H54 (cell line): ENCODE measurements at places on chromosomes 3 and 15.

DNA sequence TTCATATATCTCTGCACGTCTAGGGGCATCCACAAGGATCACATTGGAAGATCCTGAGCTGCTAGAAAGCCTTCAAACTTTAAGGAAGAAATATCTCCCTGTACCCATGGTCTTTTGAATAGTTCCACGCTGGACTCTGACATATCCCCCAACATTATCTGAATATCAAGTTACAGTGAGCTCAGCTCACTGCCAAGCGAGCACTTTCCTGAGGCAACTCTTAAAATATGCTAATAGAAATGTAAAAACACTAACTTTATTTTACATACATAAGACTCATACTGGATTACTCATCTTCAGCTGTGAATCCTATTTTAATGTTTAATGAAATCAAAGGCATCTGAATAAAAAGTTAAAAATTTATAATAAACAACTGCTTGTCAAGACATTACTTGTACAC is 420.2 kb upstream of the CCDC54 start:
- no peak for DNase-seq

- DNase-seq = no peak
These were observed 406.8 kb downstream of the SHQ1 start for GRCh38 chr3:72441284-72441994.

GRCh38 chr3:72032441-72033135 is 247.6 kb upstream of the PROK2 start:
- DNase-seq = no peak

DNA sequence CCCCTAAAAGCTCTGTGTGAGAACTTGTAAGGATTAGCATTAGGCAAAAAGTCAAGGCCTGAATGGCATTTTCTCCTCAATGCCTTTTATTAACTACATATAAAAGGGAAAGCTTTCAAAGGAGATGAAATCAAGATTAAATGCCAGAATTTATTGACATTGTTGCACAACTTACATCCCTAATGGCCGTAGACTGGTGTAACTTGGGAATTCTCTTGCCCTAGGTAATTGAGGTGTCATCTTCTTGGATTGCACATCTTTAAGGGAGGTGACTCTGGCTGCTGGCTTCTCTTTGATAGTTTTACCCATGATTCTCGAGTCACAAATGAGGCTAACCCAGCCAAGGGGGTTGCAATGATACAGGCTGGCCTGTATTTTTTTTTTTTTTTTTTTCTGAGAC is 249.1 kb downstream of the TBL1XR1 start:
- DNase-seq = no peak

- no peak for DNase-seq
These were observed 8.8 kb downstream of the ANKUB1 start for GRCh38 chr3:149783576-149783975.

GRCh38 chr3:136595913-136596697 is 156.1 kb downstream of the STAG1 start:
- DNase-seq = no peak

GRCh38 chr3:126389112-126389793 is 5.5 kb upstream of the CFAP100 start:
- peak; percentile 32 for DNase-seq

DNA sequence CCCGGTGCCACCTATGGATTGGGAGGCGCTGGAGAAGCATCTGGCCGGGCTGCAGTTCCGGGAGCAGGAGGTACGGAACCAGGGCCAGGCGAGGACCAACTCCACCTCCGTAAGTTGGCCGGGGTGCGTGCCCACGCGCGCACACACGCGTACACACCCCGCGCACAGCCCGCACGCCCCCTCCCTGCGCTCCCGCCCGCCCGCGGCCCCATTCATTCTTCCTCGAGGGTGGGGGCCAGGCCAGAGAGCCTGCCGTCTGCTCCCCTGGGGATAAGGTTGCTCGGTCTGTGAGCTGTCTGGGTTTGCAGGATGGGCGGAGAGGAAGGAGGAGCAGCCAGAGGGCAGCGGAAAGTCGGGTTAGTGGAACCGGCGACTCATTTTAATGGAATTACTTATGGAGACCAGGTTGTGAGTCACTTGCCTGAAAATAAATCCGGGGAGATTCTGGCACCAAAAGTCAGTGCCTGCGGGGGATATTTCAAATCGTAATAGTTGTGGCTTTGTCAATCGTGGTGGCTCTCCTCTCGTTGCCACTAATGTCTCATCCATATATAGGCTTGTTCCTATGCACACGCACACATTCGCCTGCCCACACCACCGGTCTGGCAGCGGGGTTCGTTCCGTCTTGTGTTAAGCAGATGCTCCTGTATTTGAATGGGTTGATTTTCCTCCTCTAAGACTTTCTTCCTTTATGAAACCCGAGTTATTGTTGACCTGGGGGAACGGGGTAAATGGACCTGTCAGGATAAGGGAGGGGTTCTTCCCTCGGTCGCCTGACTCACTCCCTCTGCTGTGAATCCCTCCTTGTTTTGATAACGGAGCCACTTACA is 223.4 kb upstream of the IL12A start:
- DNase-seq = peak; percentile 87

DNA sequence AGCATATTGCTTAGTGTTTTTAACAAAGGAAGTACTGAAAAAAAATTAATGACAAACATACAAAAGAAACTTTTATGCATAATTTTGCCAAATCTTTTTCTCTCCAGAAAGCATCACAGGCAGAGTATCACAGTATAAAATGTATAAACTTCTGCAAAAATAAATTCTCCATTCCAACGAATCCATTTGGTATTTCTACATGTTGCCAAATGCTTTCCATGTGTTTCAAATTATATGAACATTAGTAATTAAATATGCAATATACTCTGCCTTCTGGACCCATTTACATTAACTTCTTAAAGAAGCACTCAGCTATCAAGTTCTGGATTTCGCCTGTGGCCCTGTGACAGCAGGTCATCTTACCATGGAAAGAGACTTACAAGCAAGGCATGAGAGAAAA is 189.1 kb upstream of the ALCAM start:
- DNase-seq = no peak

- DNase-seq = no peak
These were observed 63.5 kb upstream of the SLITRK3 start for GRCh38 chr3:165259541-165260193.

GRCh38 chr3:30804984-30805383 is 89.5 kb downstream of the GADL1 start:
- DNase-seq = no peak

GRCh38 chr3:197283045-197283444 is 15.4 kb downstream of the DLG1 start:
- no peak for DNase-seq

DNA sequence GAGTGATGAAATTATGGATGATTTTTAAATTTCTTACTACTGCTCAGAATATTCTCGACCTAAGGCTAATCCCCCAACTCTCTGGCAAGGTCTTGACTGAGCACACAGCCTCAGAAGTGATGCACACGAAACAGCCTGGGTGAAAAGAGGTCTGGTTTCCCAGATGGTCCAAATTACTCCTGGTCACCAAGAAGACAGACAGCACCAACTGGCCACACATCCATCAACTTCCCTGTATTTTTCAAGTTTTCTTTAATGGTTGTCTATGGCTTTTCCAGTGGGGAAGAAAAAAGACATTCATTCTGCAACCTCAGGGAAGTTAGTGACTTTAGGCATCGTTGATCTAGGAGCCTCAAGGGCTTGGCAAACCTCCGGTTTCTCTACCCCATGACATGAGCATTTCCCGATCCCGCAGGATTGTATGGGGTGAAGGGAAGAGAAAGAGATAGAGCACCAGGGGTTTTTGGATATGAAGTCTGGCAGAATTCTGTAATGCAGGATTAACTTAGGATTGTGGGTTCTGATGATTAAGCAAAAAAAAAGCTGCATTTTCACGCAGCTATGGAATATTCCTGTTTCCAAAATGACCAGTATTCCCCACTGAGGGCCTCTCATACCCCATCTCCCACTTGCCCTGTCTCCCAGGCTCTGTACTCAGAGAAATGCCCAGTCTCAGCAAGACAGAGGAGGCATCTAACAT is 62.2 kb downstream of the UMPS start:
- DNase-seq = no peak

DNA sequence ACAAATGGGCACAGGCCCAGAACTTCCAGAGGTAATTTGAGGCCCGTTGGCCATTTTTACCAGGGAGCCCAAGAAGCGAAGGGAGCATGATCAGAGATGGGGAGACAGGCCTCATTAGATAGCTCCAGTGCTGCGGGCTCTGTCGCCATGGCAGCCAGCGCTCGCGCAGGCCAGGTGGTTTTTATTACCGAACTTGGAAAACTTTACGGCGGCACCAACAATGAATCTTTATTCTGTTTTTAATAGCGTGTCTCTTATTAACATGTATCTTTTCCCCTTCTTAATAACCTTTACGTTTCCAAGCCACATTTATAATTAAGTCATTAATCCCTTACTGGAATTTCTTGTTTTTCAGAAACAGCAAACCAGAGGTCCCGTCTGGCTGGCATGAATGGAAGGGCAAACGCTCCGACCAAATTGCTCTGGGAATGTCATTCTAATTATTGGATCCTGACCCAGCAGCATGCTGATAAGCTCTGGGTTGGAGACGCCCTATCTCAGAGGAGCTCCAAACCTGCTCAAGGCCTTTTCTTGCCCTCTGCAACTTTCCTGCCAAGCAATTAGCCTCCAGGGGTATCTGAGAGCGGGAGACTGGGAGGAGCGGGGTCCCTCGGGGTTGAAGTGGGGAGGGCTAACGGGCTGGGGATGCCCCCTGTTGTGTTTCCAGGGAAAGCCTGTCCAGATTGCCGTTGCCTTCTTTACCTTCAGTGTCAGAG is 256.4 kb downstream of the TLE3 start:
- no peak for DNase-seq

GRCh38 chr15:57789225-57789624 is 82.7 kb downstream of the POLR2M start:
- DNase-seq = no peak

GRCh38 chr15:93088981-93089726 is at the start of gene RGMA:
Gene RGMA (minus strand): TSS chr15:93089211. CDS start chr15:93088932, 279 bp downstream.
- no peak for DNase-seq

DNA sequence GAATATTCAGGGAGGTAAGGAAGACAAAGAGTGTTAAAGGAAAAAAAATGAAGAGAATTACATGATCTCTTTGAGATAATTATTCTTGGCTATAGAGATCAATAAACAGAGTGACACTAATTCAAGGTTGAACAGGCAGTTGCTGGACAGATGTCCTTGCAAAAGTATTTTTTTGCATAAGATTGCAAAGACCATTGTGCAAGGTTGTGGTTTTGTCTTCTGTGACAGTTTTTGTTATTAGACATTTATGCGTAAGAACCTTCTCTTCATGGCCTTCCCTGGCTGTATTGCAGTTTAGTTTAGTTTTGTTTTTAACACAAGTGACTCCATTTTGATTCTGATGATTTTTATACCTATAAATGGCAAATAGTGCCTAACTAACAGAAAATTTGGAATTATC is 682.8 kb upstream of the ARPP21 start:
- DNase-seq = no peak

- no peak for DNase-seq
These were observed 264.8 kb downstream of the ROBO2 start for GRCh38 chr3:77304700-77305021.

DNA sequence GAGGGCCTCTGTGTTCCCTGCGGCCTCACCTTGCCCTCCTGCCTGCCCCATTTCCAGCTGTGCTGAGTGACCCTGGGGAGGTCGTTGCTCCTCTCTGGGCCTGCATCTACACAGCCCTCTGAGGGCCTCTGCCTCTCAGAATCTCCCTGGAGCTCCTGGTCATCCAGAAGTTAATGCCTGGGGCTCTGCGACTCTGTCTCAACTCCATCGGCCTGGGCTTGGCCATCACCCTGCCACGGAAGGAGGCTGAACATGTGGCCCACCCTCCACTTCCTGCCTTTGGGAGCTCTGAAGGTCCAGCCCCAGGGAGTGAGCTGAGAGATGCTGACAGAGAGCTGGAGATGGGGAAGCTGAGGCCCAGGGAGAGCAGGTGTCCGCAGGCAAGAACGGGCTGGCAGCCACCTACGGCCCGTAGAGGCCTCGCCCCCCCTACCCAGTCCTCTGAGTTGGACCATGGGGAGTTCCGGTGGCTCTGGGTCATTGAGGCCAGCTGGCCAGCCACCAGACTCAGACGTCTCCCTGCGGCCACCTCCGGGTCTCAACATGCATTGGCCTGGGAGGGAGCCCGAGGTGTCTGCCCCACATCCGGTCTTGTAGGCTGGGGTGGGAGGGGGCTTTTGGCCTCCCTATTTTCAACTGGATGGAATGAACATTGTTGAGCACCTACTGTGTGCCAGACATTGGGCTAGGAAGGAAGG is 34.2 kb downstream of the GRIP2 start:
- DNase-seq = no peak

DNA sequence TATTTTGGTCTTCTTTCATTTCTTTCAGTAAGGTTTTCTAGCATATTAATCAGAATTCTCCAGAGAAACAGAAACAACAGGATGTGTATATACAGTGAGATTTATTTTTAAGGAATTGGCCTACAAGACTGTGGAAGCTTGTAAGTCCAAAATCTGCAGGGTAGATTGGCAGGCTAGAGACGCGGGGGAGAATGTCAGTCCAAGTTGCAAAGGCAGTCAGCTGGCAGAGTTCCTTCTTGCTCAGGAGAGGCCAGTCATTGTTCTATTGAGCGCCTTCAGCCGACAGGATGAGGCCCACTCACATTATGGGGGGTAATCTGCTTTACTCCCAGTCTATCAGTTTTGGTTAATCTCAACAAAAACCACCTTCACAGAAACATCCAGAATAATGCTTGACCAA is 133.4 kb upstream of the UBE3A start:
- DNase-seq = no peak

GRCh38 chr3:27985369-27986035 is 255.9 kb upstream of the CMC1 start:
- no peak for DNase-seq

DNA sequence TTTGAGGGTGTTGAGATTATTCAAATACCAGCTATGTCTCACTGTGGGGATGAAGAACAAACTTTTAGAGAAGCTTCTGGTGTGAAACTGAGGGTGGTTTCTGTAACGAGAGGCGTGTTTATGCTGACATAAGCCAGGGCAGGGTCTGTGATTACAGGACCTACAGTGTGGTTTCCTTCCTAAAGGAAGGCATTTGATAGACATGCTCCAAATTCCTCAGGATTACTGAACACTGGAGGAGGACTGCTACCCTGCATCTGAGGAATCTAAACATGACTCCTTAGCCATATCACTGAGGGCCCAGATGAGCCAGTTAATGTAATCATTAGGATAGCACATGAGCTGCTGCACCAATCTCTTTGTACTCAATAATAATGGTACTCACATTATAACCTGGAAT is 328.4 kb upstream of the UMPS start:
- DNase-seq = no peak

DNA sequence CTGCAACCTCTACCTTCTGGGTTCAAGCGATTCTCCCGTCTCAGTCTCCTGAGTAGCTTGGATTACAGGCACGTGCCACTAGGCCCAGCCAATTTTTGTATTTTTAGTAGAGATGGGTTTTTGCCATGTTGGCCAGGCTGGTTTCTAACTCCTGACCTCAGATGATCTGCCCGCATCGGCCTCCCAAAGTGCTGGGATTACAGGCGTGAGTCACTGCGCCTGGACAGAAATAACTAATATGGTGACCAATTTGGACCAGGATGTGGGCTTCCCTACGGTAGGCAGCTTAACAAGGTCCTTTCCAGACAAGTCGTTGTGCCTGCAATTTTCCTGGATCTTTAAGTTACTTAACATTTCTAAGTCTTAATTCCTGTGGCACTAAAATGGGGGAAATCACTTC is 14.8 kb downstream of the WDR53 start:
- no peak for DNase-seq

GRCh38 chr15:31027910-31028578 is 36.6 kb upstream of the MTMR10 start:
- DNase-seq = no peak

- no peak for DNase-seq
These were observed 18.4 kb upstream of the TSEN2 start for GRCh38 chr3:12465836-12466225.
